ENCODE measurements at places on chromosomes 16 and 17. TPM values are rescaled to one million over a fixed set of nuclear protein-coding genes. Genes with fewer than 3 reads are reported as not detected.
A peak's percentile ranks its signal among the peaks of the same experiment; 100 is the strongest.

GRCh38 chr17:28505986-28506665 is at the start of gene FOXN1:
FOXN1 (plus strand) TSS chr17:28506348; CDS start chr17:28523970, 17,622 bp downstream.
- no peaks in the 10 kb centered on the region for H3K36me3 ChIP-seq
- H3K27me3 ChIP-seq = peaks cover 8% of the 10 kb centered on the region
- DNase-seq = no peak
- no peak within 1 kb of the TSS for H3K27ac ChIP-seq
- no peaks in the 10 kb centered on the region for H3K4me1 ChIP-seq

DNA sequence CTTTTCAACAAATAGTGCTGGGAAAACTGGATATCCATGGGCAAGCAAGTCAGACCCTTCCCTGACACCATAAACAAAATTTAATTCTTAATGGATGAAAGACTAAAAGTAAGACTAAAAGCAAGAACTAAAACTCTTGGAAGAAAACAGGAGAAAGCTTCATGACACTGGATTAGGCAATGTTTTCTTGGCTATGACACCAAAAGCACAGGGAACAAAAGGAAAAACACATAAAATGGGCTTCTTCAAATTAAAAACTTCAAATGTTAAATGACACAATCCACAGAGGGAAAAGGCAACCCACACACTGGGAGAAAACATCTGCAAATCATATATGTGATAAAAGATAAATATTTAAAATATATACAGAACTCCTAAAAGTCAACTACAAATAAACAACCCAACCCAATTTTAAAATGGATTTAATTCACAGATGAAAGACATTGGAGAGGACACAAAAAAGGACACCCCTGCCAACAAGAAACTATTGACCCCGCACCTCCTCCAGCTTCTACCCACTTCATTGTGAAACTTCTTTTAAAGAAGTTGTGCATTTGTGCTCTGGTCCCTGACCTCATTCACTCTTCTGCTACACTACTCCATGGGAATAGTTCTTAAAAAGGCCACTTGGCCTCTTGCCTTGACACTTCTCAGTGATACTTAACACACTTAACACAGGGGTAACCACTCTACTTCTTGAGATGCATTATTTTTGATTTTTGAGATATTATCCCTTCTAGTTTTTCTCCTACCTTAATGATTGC is 80.3 kb downstream of the TRIM37 start:
- no peaks in the 10 kb centered on the region for H3K4me1 ChIP-seq
- DNase-seq = no peak
- H3K27me3 ChIP-seq = no peaks in the 10 kb centered on the region
- H3K27ac ChIP-seq = no peak overlapping the region
- H3K4me3 ChIP-seq = no peak overlapping the region

GRCh38 chr16:68283801-68284598 is 19.7 kb downstream of the SLC7A6 start:
- peak overlapping the region; percentile 90 for H3K27ac ChIP-seq
- peaks cover 69% of the 10 kb centered on the region for H3K4me1 ChIP-seq

GRCh38 chr16:66653581-66654350 is 42.8 kb downstream of the CMTM4 start:
- H3K4me3 ChIP-seq = no peak overlapping the region
- H3K36me3 ChIP-seq = no peaks in the 10 kb centered on the region
- H3K4me1 ChIP-seq = peaks cover 19% of the 10 kb centered on the region
- no peak overlapping the region for H3K27ac ChIP-seq

GRCh38 chr16:29737713-29738112 is 8.1 kb downstream of the C16orf54 start:
- peaks cover 38% of the 10 kb centered on the region for H3K4me1 ChIP-seq
- DNase-seq = no peak
- no peaks in the 10 kb centered on the region for H3K27me3 ChIP-seq
- peaks cover 35% of the 10 kb centered on the region for H3K36me3 ChIP-seq
- H3K27ac ChIP-seq = peak overlapping the region; percentile 78
- no peak overlapping the region for H3K4me3 ChIP-seq

- H3K36me3 ChIP-seq = no peaks in the 10 kb centered on the region
- peaks cover 7% of the 10 kb centered on the region for H3K27me3 ChIP-seq
- no peak overlapping the region for H3K4me3 ChIP-seq
- no peak overlapping the region for H3K27ac ChIP-seq
- H3K4me1 ChIP-seq = no peaks in the 10 kb centered on the region
- DNase-seq = no peak
Measured at GRCh38 chr16:77373726-77374125, 61.1 kb downstream of the ADAMTS18 start.

GRCh38 chr16:80894091-80894490 is 89.7 kb upstream of the CDYL2 start:
- DNase-seq = no peak
- H3K4me1 ChIP-seq = no peaks in the 10 kb centered on the region
- H3K27me3 ChIP-seq = peaks cover 2% of the 10 kb centered on the region
- H3K27ac ChIP-seq = no peak overlapping the region

GRCh38 chr16:87086156-87086555 is 231.0 kb downstream of the C16orf95 start:
- no peak overlapping the region for H3K27ac ChIP-seq
- no peak for DNase-seq
- no peaks in the 10 kb centered on the region for H3K4me1 ChIP-seq

- H3K27me3 ChIP-seq = peaks cover 16% of the 10 kb centered on the region
Measured at GRCh38 chr17:65109990-65110680, 27.0 kb upstream of the RGS9 start.

- no peaks in the 10 kb centered on the region for H3K36me3 ChIP-seq
- no peaks in the 10 kb centered on the region for H3K27me3 ChIP-seq
- no peak for DNase-seq
- no peak overlapping the region for H3K4me3 ChIP-seq
- H3K4me1 ChIP-seq = no peaks in the 10 kb centered on the region
- no peak overlapping the region for H3K27ac ChIP-seq
Measured at GRCh38 chr16:79834720-79835119, 234.2 kb upstream of the MAF start.

DNA sequence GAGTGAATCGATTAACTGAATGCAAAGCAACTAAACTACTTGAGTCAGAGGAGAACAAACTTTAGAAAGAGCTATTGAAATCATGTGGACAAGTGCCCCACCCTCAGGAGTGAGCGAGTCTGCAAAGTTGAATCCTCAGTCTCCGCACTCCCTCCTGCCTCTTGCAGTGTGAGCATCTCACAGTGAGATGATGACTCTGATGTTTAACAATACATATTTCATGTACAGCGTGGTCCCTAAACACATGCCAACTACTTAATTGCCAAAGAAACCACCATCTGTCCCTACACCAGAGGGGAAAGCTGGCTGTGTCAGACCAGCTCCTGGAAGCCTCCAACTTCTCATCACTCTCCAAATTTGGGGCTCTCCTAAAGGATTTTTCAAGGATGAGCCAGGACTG is 31.2 kb downstream of the PIMREG start:
- no peak overlapping the region for H3K27ac ChIP-seq
- peaks cover 2% of the 10 kb centered on the region for H3K4me1 ChIP-seq
- DNase-seq = no peak
- no peaks in the 10 kb centered on the region for H3K36me3 ChIP-seq

DNA sequence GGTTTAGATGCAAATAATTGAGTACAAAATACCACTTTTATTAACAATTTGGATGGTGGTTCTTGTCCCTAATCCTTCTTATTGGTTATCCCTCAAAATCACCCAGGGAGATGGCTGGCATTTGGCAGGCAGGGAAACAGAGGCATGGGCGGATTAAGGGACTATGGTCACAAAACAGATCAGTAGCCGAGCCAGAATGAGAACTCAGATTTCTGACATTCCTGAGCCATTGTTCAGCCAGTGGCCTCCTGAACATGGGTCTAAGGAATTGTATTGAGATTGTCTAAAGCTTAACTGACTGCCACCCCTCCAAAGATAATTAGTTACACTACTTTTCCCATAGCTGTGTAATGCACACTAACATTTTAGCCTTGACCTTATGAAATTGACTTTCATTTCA is 88.4 kb downstream of the CHD9NB start:
- no peaks in the 10 kb centered on the region for H3K4me1 ChIP-seq
- no peak for DNase-seq
- H3K27me3 ChIP-seq = peaks cover 2% of the 10 kb centered on the region
- H3K27ac ChIP-seq = no peak overlapping the region

The C1QTNF8 gene
- not detected for total RNA-seq

The RAB37 gene
- 24.7 TPM for total RNA-seq

The SPNS2 gene
- total RNA-seq = 6.9 TPM

The RNF112 gene
- total RNA-seq = 1.2 TPM

The ARSG gene
- 10.4 TPM for total RNA-seq
